ENCODE measurements at places on chromosomes 16 and 17.

GRCh38 chr17:358491-359151 lies 6.0 kb upstream of the RPH3AL start:
- no peak for DNase-seq

- peak; percentile 32 for DNase-seq
Observed at GRCh38 chr17:69525920-69526841, 111.7 kb downstream of the MAP2K6 start.

GRCh38 chr16:67260426-67261063 lies 11.8 kb downstream of the SLC9A5 start:
- peak; percentile 73 for DNase-seq

- no peak for DNase-seq
Observed at GRCh38 chr17:16909472-16910246, 62.3 kb downstream of the TNFRSF13B start.

DNA sequence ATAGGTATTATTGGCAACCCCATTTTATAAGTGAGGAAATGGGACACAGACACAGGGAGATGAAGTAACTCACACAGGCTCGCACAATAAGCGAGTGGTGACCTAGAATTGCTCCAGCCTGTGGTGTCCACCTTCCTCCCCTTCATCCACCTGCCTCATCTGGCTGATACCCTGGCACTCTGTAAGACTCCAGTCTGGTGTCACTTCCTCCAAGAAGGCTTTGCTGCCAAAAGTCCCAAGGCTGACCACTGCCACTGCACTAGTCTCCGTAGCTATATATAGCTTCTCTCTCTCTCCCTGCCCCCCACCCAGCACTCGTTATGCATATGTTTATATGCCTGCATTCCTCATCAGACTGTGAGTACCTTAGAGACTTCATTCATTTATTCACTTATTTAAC lies 66.1 kb upstream of the SREBF1 start:
- DNase-seq, result no peak

- no peak for DNase-seq
Observed at GRCh38 chr16:89982318-89982717, 33.8 kb downstream of the DEF8 start.

DNA sequence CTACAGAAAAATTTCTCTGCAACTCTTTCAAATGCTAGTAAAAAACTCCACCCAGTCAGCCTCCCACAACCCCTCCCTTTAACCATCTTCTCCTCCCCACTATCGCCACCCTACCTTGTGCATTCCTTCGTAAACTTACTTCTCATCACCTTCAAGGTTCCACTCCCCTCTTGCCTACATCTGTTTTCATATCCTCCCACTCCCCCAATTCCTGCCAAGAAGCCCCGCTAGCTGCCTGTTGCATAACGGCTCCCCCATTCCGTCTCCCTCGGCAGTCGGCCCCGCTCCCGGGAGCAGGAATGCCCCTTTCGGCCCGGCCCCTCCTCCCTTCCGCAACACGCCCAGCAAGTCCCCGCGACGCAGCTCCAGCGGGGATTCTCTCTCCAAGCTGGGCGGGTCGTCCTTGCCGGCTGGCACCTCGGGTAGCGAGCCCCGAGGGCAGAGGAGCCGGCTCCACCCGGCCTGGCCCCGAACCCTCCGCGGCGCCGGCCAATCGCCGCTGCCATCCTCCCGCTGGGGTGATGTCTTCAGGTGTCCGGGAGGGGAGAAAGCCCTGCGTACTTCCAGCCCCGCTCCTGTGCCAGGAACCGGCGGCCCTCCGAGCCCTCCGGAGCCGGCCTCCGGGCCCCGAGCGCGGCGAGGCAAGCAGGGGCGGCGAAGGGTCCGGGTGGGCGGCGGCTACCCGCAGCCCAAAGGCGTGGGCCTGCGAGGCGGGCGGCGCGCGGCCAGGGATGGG lies 1.5 kb downstream of the PHLPP2 start:
- DNase-seq, result peak; percentile 73

DNA sequence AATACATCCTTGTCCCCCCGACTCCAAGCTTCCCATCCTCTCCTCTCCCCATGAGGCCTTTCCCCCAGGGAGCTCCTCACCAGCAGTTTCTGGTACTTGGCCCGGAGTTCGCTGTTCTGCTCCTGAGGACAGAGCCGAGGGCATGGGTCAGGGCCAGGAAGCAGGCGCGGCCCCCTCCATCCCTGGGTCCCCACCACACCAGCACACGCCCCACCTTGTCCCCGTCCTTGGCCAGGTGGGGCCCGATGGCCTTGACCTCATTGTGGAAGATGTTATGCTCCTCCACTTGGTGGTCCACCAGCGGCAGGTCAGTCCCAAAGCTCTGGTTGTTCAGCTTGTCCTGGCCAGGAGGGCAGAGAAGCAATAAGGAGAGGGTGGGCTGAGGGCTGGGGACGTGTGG lies 36.2 kb downstream of the PPL start:
- no peak for DNase-seq

- no peak for DNase-seq
Observed at GRCh38 chr17:29193146-29193545, 12.9 kb upstream of the MYO18A start.

DNA sequence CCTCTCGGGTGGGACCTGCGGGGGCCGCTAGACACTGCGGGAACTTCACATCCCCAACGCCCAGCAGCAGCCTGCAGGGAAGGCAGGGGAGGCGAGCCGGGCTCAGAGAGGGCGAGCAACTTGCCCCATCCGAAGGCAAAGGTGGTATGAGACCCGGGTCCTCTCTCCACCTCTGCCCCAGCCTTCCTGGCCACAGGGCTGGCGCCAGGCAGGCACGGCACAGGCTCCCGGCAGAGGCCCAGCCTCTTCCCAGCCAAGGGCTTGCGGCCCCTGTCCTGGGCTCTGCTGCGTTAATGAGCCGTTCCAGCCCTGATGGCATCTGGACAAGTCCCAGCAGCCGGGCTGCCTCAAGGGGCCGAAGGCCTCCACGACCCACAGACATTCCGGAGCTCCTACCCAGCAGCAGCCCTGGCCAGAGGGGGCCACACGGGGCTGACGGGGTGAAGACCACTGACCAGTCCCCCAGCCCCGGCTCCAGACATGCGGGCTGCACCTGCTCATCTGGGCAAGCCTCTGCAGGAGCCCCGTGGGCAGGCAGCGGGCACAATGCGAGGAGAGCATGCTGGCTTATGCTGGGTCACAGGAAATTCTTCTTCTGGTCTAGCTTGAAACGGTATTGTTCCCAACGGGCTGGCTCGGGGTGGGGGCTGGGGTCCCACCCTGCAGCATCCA lies 1.2 kb upstream of the HS3ST6 start:
- no peak for DNase-seq

GRCh38 chr17:58626905-58627304 lies 64.9 kb downstream of the TEX14 start:
- no peak for DNase-seq

- peak; percentile 39 for DNase-seq
Observed at GRCh38 chr16:68539711-68540239, 684 bp downstream of the ZFP90 start.

- DNase-seq, result peak; percentile 68
Observed at GRCh38 chr17:17675925-17676534, 5.2 kb upstream of the RAI1 start.
